Aorta (tissue), 5 donors: ENCODE measurements at places on chromosomes 3 and 15. TPM values are rescaled to one million over a fixed set of nuclear protein-coding genes. Genes with fewer than 3 reads are reported as not detected.

The FETUB gene
- not detected for polyA plus RNA-seq

GRCh38 chr15:27650244-27650643 lies 448.9 kb downstream of the OCA2 start:
- no peak for DNase-seq

DNA sequence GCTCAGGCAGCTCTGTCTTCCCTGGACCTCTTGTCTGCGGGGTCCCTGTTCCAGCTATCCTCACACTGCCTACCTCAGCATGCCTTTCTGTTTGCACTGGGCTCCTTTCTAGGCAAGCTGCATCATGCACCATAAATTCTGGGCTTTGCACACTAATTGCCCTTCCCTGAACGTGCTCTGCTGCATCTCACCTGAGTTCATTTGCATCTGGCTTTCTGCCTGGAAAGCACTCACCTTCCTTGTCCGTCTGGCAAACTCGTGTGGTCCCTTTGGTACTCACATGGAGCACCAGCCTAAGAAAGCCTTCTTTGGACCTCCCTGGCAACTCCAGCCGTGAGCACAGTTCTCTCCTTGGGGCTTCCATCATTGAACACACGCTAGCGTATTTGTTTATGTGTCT lies 365.6 kb downstream of the SV2B start:
- DNase-seq, result no peak

The ST8SIA2 gene
- polyA plus RNA-seq, result not detected

- no peak for DNase-seq
These were observed 329.3 kb upstream of the THBS1 start for GRCh38 chr15:39251413-39252133.
